BJ (cell line): ENCODE measurements at places on chromosomes 4 and X. TPM values are rescaled to one million over a fixed set of nuclear protein-coding genes. Genes with fewer than 3 reads are reported as not detected.

- no peak for DNase-seq
These were observed 180.8 kb upstream of the BCOR start for GRCh38 chrX:40278340-40279090.

GRCh38 chr4:140743194-140743931 lies 12.8 kb downstream of the TBC1D9 start:
- DNase-seq: no peak

DNA sequence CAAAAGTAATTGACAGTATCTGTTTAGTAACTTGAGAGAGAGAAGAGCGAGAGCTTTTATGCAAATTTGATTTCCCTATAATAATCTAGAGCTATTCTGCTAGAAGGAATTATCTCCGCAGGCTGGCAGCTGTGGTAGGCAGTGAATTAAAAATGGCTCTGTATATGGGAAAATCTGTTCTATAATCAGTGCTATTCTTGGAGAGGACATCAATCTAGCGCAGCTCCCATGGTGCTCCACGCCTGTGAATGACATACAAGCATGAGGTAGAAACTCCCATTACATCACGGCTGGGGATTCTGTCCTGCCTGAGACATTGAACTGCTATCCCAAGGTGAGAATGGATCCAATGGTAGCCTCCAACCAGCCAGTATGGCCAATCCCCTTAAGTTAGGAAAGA lies 179.0 kb downstream of the DHX15 start:
- no peak for DNase-seq

DNA sequence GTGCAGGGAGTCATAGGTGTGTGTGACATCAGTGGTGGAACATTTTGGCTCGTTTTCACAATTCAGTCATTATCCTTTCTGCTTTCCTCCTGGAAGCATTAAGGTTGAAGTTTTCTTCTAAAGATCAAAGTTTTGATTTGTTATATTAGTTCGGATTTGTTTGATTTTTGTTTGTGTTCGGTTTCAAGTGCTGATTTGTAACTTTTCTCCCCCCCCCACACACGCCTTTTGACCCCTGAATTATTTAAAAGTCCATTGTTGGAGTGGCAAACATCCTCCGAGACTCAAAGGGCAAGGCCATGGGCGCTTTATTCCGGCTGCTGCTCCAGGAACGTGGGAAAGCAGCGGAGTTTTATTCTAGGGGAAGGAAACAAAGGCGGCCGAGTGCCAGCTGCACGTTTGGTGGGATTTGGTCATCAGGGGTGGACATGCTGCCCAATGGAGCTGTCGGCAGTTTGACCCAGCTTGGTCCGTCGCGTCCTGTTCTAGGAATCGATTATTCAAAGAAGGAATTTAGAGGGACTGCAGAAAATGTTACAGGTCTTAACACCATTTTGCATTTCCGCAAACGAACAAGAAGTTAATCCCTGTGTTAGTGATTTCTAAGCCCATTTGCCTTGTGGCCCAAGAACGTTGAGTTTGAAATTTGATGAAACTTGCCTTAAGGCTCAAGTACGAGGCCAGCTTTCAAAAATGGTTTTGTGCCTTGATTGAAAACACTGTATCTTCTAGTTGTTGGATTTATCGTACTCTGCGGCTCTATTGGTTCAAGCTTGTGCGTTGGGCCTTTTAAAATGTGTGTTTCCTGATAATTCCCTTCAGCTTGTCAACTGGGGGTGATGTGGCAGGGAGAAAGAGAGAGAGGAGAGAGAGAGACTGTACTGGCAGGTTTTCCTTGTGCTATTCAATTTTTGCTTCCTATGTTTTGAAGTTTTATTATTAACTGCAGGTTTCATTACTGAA lies 565 bp upstream of the ZNF41 start:
- DNase-seq: no peak

- no peak for DNase-seq
These were observed 11.5 kb downstream of the ETNPPL start for GRCh38 chr4:108751321-108751720.

DNA sequence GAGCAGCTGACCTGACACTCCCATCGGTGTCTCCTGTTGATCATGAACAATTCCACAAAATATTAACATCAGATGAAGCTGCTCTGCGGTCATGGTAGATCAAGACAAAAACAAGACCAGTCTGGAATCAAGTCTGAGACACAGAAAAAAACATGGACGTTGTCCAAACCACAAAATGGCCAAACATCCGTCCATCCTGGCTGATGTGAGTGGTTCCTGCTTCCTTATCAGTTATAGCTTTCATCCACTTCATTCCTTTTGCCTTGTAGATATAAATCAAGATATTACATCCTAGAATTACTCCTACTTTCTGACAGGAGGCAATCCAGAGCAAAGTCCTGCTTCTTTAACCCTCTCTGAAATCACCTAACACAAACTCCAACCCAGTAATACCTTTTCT lies 28.8 kb upstream of the PCSK1N start:
- DNase-seq: no peak

DNA sequence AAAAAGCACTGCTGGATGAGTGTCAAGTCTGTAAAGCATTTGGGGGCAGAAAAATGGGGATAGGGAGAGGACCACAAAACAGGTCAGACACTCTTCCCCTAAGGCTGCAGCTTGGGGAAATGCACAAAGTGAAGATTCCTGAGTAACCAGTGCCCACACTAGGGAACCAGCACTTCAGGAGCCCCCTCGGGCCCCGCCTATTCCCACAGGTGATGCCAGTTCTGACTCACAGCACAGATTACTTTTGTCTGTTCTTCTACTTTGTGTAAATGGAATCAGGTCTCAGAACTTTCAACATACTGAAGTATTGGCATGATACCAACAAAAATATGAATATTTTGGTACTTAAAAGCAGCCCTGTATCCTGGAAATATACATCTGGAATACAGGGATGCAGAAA lies 112.5 kb downstream of the ADRA2C start:
- DNase-seq: no peak

DNA sequence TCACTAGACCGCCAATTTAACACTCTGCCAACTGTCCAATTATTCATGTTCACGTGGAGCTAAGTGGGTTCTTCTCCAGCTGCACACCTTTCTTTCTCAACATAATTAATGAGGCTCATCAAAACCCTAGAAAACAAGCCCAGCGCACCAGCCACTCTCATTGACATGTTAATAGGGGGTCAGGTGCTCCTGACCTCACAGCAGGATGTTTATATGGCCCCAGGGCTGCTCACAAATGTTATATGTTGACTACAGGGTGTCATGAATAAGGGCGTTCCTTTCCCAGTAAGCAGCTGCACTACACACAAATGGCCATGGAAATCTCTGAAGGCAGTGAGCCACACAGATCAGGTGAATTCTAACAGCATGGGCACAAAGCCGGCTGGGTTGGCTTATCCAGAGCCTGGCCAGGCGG lies 209.8 kb downstream of the MGST2 start:
- no peak for DNase-seq

Gene FRMD7
- polyA plus RNA-seq: not detected in 2 replicates

Gene DUSP9
- 0.04 and 0.06 TPM in 2 replicates for polyA plus RNA-seq
